Stimulated activated CD4-positive, alpha-beta T cell treated with anti-CD3 and anti-CD28 coated beads, Interleukin-4, amount 100 ng/mL, for 4 hours (primary cell): ENCODE measurements at places on chromosomes 11 and 22.

DNA sequence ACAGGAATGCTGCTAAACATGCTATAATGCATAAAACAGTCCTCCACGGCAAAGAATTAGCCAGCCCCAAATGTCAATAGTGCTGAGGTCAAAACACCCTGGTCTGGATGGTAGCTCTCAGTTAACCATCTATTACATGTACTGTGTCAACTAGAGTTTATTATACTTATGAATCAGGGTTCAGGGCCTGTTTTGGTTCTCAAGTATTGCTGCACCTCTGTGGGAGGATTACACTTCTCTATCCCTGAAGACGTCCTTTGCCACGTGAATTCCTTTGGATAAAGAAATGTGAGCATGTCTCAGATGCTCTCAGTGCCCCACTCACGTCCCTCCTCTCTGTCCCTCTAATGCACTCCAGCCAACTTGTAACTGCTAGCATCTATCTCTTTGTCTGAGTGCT lies 53.4 kb downstream of the SLC1A2 start:
- DNase-seq, result no peak

DNA sequence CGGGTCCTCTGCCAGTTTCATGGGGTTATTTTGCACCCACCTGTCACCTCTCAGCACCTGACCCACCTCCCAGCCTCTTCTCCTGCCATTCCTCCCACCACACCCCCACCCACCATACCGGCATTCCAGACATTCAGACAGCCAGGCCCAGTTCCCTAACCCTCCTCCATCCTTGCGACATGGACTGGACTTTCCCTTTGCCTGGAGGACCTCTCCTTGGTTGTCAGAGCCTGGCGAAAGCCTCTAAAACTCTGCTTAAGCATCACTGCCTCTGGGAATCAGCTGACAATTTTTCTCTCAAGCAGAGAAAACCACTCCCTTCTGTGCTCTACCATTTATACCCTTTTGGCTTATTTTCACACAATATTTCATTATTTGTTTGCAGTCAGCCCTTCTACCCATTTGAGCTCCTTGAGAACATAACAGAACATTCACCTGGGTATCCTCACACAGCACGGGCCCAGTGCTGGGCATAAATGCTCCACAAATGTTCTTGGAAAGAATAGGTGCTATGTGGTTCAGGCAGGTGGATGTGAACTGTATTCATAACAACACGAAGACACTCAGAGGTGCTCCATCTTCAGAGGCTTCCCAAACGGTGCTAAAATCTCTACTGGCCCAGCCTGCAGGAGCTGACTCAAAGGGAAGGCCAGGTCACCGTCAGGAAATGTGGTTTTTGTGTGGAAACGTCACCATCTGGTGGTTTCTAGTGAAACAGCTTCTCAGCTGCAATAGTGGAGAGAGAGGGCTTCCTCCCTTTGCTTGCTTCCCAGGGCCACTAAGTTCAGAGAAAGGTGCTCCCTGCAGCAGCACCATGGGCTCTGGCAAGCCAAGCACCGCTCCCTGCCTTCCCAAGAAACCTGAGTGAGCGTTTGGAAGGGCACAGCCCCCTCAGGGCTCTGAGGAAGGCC lies 10.4 kb downstream of the SPATA19 start:
- DNase-seq, result no peak

DNA sequence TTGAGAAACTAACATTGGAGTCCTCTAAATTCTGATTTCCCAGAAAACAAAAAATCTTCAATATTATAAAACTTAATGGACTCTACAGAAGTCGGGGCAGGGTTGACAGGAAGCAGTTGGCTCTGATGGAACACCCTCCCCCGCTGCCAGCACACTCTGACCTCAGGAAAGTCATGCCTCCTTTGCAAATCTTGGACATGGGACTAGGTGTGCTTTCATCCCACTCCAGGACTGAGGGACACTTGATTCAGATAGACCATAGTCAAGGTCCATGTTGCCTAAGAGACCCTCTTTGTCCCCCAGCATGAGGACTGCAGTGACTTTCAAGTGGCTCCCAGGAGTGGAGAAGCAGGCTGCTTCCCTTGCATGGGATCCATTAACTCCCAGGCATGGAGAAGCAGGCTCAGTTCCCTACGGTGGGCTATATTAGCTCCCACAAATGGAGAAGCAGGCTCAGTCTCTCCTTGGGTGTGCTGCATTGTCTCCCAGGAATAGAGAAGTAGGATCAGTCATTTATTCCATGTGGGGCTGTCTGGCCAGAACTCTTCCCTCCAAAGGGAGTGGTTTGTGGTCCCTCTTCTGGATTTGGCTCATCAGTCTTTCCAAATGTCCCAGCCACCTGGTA lies 38.3 kb downstream of the C22orf31 start:
- DNase-seq, result no peak

GRCh38 chr11:43992834-43993637 lies 50.6 kb downstream of the C11orf96 start:
- no peak for DNase-seq

DNA sequence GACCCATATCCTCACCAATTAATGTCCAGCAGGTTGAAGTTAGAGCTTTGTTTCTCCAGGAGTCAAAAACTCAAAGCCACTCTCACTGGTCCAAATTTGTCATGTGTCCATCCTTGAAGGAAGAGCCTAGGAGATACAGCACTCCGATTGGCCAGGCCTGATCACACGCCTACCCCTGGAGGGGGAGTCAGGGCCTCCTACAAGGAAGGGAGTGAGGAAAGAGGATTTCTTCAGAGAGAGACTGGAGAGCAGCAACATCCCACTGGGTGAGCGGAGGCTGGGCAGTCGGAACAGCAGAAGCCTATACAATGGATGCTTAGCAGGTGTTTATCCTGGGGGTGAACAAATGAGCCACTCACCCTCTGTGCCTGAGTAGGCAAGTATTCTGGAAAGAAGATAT lies 113.9 kb downstream of the TRIM29 start:
- no peak for DNase-seq

DNA sequence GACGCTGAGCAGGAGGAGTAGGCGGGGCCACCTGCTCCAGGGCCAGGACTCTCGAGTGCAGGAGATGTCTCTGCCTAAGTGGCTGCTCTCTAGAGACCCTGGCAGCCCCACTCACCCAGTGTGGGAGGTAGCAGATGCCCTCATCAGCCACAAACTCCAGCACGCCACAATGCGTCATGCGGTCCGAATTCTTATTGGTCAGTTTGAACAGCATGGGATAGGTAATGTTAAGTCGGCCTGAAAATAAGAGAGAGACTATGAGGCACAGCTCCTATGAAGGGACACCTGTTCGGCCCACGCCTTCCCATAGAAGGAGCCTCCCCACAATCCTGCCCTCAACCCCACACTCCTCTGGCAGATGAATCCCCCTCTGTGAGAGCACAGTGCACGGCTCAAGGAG lies 7.4 kb downstream of the UFD1 start:
- DNase-seq, result no peak

- DNase-seq, result no peak
These were observed 10.1 kb downstream of the AIP start for GRCh38 chr11:67492801-67493547.

GRCh38 chr22:49667236-49667635 lies 160.4 kb downstream of the BRD1 start:
- DNase-seq, result no peak

GRCh38 chr11:130999086-130999485 lies 82.8 kb upstream of the SNX19 start:
- DNase-seq, result no peak

DNA sequence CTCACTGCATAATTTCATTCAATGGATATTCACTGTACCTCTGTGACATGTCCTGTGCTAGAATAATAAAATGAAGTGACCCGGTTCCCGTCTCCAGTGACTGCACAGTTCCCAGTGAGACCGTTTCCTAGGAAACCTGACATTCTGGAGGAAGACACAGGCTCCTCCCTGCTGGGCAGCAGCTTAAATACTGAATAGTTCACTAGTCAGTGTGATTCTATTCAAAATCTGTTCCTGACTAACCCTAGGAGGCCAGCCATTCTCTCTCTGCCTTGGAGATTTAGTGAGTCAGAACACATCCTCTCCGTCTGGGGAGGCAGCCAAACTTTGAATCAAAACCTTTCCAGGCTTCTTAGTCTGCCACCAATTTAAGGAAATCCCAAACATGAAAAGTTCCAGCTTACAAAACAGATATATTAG lies 11.3 kb downstream of the TRIM66 start:
- DNase-seq, result no peak

DNA sequence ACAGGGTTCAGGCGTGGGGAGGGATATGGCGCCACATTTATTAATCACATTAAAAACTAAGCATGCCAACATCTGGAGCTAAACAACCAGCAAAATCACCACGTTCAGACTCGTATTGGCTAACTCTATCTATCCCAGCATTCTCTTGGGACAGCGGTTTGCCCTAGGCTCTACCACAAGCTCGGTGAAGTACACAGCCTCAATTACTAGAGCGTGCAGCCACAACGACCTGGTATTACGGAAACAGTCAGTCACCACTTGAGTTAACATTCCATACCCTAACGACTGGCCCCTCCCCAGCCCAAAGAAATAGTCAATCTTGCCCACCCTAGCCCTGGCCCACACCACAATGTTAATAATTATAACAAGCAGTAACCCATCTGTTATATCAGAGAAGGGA lies 32.1 kb downstream of the APOL5 start:
- DNase-seq, result no peak

DNA sequence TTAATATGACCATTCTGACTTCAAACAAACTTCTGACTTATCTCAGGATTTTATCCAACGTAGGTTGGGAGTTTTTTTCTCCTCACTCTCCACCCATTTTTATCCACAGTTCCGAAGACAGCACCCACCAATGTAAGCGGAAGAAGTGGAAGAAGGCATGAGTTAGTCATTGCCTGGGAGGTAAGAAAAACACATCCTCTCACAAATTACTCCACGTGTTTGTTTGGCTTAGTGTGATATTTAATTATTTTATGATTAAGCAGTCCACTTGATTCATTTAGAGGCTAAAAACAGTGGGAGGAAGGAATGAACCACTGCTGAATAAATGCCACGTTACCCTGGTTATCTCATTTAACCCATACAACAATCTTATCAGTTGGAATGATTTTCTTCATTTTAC lies 389.6 kb upstream of the ARHGAP42 start:
- no peak for DNase-seq

GRCh38 chr11:65377777-65378176 lies 4.7 kb downstream of the SLC25A45 start:
- DNase-seq, result no peak
